ENCODE measurements at places on chromosomes 5 and 9.
A peak's percentile ranks its signal among the peaks of the same experiment; 100 is the strongest.

GRCh38 chr9:135908093-135908753 lies 877 bp upstream of the CAMSAP1 start:
- DNase-seq, result no peak

GRCh38 chr5:180673371-180674089 lies 24.1 kb upstream of the FLT4 start:
- DNase-seq, result no peak

GRCh38 chr5:71633255-71634155 lies 46.4 kb downstream of the MCCC2 start:
- DNase-seq, result no peak

- DNase-seq, result no peak
These were observed 49.4 kb downstream of the JMY start for GRCh38 chr5:79285285-79285684.

DNA sequence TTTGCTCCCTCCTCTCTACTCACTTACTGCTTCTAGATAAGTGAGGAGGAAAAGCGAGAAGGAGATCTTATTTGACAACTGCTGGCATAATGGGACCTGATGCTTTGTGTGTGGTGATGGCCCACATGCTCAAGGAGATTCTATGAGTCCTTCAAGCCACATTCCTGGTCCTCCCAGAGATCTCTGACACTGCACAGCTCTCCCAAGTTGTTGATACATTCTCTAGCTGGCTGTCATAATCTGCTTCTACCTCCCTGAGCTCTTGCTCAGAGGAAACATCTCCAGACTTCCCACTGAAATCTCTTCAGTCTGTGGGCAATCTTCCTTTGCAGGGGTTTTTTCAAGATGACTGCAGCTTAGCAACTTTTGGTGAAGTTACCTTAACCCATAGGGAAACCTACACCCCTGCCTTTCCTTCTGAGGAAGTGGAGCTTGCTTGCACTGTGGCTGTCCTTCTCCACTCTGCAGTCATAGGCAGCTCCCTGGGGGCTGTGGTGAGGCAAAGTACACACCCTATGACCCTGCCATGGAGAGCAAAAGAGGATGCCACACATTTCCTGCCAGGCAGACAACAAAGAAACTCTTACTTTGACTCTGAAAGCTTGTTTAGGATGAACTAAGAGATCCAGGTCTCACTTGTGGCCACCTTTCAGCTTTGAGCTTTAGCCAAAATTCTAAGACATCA lies 163.8 kb downstream of the TMEM38B start:
- DNase-seq, result no peak

- DNase-seq, result no peak
These were observed 133.6 kb upstream of the IER5L start for GRCh38 chr9:129311643-129312042.

DNA sequence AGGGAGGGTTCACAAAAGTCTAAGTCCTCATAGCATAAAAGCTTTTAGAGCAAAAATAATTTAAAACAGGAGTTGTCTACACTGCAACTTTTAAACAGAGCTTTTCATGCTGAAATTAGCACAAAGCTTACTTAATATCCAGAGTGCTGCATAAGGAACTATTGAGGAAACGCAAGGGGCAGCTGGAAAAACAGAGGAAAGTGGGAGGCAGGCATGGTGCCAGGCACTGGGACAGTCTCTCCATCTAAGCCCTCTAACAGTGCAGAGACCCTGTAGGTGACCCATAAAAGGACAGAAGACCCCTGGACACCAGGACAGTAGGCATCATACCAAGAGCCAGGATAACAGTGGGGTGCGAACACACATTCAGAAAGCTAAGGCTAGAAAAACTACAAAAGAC lies 49.3 kb downstream of the ADAMTS12 start:
- no peak for DNase-seq

- DNase-seq, result no peak
These were observed 51.3 kb downstream of the ARHGEF37 start for GRCh38 chr5:149632311-149633251.

DNA sequence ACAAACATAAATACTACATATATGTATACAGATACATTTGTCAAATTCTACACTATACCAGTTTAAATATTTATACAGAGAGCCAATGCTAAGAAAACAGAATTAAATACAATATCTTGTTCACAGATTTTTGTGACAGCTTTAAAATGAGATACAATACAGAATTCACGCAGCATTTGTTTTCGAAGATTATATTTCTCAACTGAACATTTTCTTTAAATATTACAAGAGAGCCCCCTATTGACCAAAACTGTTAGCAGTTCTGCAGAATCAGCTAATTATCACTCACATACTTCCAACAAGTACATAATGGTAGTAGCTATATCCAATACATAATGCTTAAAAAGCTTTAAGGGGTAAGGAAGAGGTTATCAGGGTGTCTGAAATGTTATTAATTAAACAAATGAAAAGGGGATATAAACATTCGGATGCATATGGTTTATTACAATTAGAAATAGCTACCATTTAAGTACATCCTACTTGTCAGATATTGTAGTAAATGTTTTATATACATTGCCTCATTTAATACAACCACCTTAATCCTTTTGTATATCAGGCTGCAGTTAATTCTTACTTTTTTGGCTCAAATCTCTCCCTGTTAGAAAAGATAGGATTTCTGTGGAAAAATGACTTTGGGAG lies 31.7 kb downstream of the ZDHHC21 start:
- peak; percentile 6 for DNase-seq

DNA sequence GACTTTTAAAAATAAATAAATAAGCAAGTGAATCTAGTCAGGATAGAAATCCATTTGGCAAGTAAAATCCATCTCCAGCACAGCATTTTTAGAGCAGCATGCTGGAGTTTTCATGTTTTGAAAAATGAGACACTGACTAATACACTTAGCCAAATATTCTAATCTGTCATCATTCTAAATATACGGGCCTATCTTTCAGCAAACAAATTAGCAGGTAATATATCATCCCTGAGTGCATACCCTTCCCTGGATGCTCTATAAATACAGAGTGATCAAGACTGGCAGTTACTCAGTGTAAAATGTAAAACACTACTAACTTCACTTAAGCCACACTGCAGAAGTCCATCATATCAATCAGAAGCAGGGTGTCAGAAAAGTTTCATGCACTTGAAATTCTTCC lies 58.4 kb downstream of the MLLT3 start:
- DNase-seq, result no peak

- no peak for DNase-seq
These were observed 145.5 kb upstream of the POU5F2 start for GRCh38 chr5:93886917-93887361.

- DNase-seq, result no peak
These were observed 172.9 kb upstream of the NREP start for GRCh38 chr5:111929867-111930266.

DNA sequence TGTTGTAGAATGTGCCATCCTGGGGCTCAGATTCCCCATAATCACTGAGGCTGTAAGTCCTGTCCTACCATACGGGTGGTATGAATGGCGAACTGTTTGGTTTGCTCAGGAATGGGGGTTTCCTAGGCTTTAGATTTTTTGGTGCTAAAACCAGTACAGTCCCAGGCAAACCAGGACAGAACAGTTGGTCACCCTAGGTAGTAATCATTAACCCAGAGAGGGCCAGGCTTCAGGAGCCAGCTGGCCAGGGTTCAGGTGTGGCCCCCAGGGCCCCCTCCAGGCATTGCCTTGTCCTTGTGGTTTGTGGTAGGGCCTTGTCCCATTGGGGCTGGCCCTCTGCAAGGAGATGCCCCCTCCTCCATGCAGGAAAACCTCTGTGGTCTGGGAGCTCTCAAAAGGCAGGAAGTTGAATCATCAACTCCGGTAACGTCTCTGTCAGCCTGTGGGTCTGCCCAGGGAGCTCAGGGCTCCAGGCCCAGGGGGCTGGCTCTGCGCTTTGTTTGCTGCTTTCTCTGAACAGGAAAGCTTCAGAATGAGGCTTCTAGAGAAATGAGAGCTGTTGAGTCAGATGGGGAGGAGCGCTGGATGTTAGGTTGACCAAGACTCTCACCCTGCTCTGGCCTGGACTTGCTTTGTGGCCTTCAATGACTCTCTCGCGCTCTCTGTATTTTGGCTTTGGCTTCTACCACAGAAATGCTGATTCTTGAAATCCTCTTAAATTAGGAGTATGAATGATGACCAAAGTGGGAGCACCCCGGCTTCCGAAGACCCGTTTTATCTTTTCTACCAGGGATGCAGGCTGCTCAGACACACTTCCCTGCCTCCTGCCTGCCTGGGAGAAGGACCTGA lies 22.2 kb upstream of the JADE2 start:
- peak; percentile 51 for DNase-seq

- DNase-seq, result peak; percentile 78
These were observed 5.7 kb downstream of the RAPGEF1 start for GRCh38 chr9:131734165-131734610.

- DNase-seq, result no peak
These were observed 1431.0 kb upstream of the WWC1 start for GRCh38 chr5:166860426-166860825.

- no peak for DNase-seq
These were observed 41.5 kb downstream of the EDIL3 start for GRCh38 chr5:84343171-84343570.

- no peak for DNase-seq
These were observed 587.1 kb upstream of the FTMT start for GRCh38 chr5:121264605-121265004.

DNA sequence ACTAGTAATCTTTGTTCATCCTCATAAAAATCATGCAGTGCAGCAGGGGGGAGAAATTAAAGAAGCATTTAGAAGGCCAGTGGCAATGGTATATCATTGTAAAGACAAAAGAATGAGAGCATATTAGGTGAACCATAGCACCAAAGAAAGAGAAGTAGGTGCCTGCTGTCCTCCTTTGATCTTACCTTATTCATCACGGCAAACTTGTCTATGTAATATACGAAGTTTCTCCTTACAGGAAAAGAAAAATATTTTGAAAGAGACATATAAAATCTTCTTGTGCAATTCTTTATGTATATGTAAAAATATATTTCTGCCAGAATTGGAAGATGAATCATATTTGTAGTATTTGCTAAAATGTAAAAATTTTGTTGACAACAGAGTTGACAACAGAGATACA lies 411.3 kb upstream of the ARRDC3 start:
- DNase-seq, result no peak

DNA sequence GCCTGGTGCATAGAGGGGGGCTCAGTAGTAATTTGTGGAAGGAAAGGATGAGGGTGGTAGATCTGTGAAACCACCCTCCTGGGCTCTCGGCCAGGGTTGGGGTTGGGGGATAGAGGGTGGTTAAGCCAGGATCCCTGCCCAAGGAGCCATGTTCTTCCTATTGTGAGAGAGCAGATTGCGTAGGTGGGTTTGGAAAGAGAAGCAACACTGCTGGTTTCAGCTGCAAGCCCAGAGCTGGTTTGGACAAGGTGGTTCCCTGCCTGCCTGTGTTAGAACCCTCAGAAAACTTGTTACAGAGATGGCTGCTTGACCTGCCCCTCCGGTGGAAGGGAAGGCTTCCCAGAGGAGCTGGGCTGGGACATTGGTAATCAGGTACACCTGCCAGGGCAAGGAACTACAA lies 131.2 kb upstream of the HAND1 start:
- DNase-seq, result no peak

- no peak for DNase-seq
These were observed 662.8 kb downstream of the PTPRD start for GRCh38 chr9:9949978-9950377.

GRCh38 chr5:5467737-5468136 lies 45.3 kb downstream of the ICE1 start:
- DNase-seq, result no peak

GRCh38 chr5:68544091-68544647 lies 328.6 kb downstream of the PIK3R1 start:
- no peak for DNase-seq

- no peak for DNase-seq
These were observed 766.2 kb downstream of the PTPRD start for GRCh38 chr9:9846557-9846956.

DNA sequence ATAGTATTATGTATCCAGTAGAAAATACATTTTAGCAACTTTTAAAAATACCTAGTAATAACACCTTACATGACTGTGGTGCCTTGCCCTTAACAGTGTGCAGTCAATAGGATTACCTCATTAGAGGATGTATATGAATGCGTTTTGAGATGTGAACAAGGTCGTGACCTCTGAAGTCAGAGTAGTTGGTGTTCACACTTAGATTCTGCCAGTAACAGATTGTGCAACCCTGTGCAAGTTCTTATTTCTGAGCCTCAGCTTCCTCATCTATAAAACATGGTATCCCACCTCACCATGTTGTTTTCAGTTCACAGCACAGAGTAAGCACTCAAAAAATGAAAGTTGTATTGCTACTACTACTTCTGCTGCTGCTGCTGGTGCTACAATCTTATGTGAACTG lies 347.3 kb downstream of the KDM4C start:
- no peak for DNase-seq

- no peak for DNase-seq
These were observed 183.7 kb downstream of the GLIS3 start for GRCh38 chr9:4116071-4116581.

- DNase-seq, result no peak
These were observed 116.6 kb downstream of the KLHL3 start for GRCh38 chr5:137619191-137619870.

DNA sequence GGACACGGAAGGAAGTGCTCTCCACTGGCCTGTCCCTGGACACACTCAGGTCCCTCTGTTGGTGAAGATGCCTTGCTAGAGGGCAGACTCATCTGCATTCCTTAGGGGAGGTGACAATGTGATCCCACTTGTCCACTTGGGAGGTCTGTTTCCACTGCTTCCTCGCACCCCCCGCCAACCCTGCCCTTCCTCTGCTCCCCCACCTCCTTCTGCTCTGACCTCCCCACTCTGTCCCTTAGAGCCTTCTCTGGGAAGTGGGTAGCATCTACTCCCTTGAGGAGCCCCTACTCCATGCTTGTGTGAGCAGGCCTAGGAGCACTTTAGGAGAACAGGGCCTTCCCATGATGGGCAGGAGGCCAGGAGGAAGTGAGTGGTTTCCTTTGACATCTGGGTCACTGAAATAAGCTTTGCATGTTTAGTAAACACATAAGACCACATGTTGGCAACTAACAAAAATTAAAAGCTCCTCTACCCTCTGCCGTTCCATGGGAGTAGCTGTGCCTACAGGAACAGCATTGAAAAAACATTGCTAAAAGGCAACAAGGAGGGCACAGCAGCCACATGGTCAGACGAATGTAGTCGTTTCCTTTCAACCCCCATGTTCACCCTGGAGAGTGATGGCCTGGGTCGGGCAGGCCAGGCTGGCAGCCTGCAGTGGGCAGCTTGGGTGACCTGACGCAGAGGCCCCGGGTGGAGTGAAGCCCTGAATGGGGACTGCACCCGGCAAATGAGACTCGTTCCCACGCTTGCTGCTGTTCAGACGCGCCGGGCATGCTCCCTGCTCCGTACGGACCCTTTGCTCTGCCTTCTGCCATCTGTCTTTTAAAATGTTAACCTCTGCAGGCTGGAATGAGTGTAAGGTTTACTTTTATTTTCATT lies 634.0 kb downstream of the IRX1 start:
- no peak for DNase-seq

Data from CD4-positive, alpha-beta T cell treated with Interleukin-21 for 1 hour (primary cell).